ENCODE measurements at places on chromosomes 12 and 14.

DNA sequence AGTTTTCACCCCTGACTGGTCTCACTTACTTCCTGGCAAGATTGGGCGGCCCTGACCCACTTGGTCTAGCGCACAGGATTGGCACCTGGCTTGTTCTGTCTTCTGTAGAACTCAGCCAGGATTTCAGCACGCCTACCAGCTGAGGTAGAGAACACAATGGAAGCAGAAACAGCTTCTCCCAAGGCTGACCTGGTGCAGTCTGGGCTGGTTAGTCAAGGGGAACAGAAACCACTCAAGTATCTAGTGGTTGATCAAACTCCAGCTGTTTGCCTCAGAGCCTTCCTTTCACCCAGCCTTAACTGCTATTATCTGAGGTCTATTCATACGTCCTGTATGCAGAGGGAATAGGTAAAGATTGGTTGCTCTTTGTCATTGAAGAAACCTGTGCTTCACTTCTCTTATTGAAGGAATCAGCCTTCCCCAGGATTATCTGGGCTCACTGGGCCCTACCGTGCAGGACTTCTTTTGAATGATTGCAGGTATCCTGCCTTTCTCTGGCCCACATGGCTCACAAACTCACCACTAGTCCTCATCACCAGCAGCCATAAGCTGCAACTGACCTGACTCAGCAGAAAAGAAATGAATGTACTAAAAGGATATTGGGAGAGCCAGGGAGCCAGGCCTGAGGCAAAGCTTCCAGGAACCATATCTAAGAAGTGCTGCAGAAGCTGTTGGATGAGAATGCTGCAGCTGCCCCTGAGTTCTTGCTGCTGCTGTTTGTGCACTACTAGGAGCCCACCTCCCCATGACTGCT is 2.5 kb upstream of the PLEKHD1 start:
- no peak for DNase-seq

GRCh38 chr14:71400871-71401321 is 493.6 kb downstream of the PCNX1 start:
- DNase-seq: no peak

- no peak for DNase-seq
Measured at GRCh38 chr12:26017484-26018211, 59.2 kb downstream of the RASSF8 start.

DNA sequence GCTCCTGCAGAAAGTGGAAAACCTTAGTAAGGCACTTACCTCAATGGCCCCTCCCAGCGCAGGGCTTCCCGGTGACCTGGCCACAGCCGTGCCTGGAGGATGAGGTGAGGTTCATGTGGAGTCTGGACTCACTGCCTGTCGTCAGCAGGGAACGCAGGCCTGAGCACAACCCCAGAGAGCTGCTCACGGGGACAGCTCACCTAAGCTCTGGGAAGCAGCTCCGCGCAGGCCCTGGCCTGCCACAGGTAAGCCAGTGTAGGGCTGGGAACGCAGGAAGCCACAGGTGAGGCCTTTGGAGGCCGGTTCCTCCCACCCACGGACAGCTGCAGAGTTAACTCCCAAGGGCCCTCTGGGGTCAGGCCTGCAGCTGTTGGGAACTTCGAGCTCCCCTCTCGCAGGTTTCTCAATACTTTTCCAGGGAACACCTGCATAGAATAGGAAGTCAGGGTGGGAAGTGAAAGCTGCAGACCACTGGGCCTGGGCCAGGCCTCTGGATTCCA is 32.7 kb downstream of the ANAPC7 start:
- no peak for DNase-seq

DNA sequence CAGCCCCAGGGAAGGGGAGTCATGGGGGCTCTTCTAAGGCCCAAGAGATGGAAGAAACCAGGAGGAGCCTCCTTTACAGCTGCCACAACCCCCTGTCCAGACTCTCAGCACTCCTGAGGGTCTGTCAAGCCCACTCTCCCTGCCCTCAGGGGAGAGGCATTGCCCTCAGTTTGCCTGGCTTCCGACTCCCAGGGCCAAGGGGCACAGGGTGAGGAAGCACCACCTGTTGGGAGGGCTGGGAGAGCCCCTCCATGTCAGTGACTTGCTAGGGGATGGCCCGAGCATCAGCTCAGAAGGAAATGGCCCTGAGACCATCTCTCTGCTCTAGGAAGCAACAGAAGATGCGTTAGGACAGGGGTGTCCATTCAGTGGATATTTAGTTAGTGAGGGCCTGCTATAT is 36.1 kb downstream of the LTBP2 start:
- no peak for DNase-seq

DNA sequence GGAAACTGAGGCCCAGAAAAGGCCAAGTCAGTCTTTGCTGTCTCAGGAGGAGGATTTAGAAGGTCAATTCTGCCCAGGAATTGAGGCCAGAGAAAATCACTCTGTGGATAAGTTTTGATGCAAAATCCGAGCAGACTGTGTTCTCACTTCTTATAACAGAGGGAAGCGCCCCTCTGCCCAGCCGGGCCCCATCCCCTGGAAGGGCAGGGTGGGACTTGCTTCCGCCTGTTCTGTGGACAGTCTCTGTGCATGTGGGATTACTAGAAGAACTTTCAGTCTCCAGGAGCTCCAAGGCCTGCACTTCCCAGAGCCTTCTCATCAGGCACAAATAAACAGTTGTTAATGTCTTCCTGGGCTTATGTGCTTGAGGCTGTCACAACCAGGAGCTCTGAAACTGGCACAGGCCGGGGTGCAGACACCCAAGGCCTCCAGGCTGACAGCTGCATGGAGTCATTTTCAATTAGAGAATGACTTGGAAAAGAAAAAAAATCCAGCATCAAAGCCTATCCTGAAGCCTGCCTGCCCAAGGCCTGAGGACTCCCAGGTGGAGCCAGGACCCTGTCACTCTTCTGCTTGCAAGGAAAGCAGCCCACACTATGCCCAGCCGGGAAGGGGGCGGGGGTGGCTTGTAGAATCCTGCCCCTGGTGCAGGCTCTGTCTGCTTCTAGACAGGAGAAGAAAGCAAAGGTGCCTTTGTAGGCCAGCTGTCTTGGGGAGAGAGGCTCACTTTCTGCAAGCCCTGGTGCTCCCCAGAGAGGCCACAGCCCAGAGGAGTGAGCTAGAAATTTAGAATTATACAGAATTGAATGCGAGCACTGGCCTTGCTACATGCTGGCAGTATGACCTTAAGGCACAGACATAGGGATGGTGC is 84.7 kb downstream of the NTF3 start:
- DNase-seq: no peak

Data from left renal cortex interstitium (tissue), 4 donors.